Right ventricle myocardium superior (tissue), 1 donor: ENCODE measurements at places on chromosomes 2 and 18.

DNA sequence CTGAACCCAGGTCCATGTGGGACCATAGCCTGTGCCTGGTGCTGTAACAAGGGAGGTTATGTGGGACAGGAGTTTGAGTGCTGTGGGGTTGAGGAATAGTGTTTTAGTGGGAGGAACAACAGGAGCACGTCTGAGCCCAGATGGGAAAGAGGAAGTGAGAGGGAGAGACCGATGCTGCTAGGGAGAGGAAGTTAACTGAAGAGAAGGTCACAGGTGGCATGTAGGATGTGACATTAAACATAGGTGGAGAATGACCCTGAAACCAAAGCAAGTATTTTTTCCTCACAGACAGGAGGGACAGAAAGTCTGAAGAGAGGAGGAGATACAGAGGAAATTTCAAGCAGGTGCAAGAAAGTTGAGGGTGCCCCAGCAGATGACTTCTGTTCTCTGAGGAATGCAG is 87.8 kb downstream of the ACOXL start:
- no peak for DNase-seq

- DNase-seq: no peak
Observed at GRCh38 chr2:65137197-65137775, 7.4 kb upstream of the RAB1A start.

GRCh38 chr2:174846941-174847938 is 83.0 kb upstream of the CHRNA1 start:
- DNase-seq: no peak

GRCh38 chr2:177519534-177520115 is 127.1 kb downstream of the AGPS start:
- no peak for DNase-seq

- DNase-seq: no peak
Observed at GRCh38 chr2:196341277-196341841, 170.0 kb upstream of the STK17B start.

GRCh38 chr2:180017784-180018183 is 10.7 kb upstream of the CWC22 start:
- DNase-seq: peak; percentile 42

DNA sequence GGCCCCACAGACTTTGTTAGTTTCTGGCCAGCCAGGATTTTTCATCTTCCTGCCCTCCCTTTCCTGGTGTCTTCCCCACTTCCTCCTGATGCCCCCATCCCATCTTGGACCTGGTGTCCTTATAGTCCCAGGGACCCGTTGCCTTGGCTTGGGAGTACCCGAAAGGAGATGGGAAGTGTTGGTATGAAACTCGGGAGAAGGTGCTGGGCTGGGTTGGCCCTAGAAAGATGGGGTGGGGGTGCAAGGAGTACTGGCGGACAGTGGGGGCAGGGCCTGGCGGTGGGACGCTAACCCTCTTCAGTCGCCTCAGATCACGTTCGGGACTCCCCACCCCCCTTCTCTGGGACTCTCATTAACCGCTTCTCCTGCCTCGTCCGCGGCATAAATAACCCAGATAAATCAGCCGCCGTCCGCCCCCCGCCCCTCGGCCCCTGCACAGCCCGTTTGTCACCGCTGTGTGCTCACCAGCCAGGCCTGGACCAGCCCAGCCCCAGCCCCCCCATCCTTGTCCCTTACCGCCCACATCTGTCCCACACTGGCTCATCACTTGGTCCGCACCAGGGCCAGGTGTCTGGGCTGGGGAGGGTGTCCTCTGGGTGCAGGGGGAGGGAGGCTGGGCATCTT is 3.7 kb upstream of the ASIC4 start:
- DNase-seq: no peak

DNA sequence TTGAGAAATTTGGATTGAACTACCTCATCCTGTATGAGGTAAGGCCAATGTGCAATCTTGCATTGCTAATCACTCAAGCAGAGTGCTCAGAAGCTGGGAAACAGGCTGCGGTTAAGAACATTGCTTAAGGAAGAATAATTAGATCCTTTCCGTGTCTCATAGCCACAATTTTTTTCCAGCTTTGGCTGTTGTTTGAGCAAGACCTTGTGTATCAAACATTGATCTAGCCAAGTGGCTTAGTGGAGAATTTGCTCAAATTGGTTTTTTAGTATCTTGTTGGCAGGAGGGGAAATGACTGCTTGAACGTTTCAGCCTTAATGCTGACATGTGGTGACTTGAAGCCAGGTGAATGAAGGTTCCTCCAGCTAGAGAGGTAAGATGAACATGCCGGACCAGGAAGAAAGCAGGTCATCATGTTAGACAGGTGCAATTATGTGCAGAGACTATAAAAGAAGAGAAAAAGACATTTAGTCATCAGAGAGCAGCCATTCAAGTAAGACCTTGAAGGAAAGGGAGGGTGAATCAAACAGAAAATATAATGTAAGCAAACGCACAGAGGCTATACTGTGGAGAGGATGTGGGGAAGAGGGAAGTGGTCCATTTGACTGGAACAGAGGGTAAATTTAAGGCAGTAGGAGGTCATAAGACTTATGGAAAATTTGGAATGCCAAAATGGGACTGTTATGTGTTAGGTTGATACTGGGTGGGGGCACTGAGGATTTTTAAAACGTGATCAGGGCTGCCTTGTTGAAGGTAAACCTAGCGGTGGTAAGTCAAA is 98.9 kb upstream of the CYP1B1 start:
- DNase-seq: no peak

DNA sequence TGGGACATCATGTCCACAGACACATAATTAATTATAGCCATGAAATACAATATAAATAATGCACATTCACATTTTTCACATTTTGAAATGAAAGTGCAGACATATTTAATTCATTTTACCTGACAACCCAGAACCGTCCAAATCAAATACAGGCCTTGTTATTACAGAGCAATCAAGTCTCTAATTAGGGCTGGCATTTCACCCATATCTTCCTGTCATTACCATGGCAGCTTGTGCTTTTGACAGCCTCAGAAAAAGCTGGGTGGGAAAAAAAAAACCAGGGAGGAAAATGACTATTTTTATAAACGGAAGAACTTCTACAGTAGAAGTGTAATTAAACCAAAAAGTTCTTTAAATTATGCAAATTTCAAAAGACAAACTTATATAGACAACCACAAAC is 436.4 kb downstream of the FBXO15 start:
- no peak for DNase-seq

- DNase-seq: no peak
Observed at GRCh38 chr2:7053650-7054265, 136.5 kb downstream of the RNF144A start.

- DNase-seq: no peak
Observed at GRCh38 chr2:136422512-136422911, 304.6 kb upstream of the CXCR4 start.

DNA sequence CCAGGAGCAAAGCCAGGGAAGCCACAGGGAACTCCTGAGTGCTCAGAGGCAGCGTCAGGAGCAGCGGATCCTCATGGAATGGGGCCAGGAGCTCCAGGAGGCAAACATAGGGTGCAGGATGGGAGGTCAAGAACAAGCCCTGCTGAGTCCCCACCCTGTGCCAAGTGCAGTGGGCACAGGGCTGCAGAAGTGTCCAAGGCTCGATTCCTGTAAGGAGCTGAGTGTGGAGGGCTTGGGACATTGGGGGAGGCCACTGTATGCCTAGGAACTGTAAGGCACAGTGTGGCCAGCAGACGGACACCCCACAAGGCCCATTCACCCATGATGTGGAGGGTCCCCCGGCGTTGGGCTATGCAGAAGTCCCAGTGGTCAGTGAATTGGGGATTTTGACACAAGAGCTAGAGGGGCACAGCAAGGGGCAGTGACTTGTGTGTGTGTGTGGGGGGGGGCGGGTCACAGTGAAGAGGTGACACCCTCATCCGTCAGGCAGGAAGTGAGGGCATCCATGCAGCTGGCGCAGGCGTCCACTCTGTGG is 55.6 kb downstream of the ACKR3 start:
- no peak for DNase-seq

DNA sequence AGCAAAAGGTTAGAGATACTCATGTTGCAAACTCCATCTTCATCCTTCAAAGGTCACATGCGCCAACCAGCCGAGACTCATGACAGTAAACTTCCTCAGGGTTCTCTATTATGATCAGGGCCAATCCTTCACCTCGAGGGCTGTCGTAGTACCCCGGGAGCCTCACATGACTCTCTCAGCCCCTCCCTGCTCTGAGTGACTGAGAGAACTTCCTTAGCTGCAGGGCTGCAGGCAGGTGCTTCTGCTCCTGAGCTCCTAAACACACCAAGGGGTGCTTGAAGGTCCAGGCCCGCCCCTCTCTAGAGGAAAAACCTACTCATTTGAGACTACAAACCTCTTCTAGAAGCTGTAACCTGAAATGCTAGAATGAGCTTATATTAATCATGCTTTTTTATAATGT is 48.2 kb downstream of the LONRF2 start:
- DNase-seq: no peak

- DNase-seq: no peak
Observed at GRCh38 chr2:2758793-2759367, 427.8 kb upstream of the MYT1L start.

- DNase-seq: no peak
Observed at GRCh38 chr2:96955762-96956161, 30.6 kb downstream of the FAM178B start.

DNA sequence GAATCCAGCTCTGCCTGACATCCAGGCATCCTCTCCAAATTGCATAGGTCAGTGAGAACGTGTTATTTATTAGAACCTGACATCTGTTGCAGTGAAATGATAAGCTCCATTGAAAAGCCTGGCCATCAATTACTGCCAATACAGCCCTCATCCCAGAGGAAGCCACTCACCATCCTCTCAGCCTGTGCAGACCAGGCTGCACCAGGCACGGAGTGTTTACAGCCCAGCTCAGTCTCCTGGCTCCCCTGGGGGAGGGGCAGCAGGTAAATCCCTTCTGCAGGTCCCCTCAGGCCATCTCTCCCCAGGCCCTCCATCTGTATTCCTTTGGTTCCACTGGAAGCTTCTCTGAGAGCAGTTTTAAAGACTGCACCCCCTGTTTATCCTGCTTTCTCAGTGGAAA is 82.6 kb upstream of the FOSL2 start:
- DNase-seq: no peak

GRCh38 chr2:237653776-237654558 is 26.6 kb downstream of the LRRFIP1 start:
- DNase-seq: no peak

DNA sequence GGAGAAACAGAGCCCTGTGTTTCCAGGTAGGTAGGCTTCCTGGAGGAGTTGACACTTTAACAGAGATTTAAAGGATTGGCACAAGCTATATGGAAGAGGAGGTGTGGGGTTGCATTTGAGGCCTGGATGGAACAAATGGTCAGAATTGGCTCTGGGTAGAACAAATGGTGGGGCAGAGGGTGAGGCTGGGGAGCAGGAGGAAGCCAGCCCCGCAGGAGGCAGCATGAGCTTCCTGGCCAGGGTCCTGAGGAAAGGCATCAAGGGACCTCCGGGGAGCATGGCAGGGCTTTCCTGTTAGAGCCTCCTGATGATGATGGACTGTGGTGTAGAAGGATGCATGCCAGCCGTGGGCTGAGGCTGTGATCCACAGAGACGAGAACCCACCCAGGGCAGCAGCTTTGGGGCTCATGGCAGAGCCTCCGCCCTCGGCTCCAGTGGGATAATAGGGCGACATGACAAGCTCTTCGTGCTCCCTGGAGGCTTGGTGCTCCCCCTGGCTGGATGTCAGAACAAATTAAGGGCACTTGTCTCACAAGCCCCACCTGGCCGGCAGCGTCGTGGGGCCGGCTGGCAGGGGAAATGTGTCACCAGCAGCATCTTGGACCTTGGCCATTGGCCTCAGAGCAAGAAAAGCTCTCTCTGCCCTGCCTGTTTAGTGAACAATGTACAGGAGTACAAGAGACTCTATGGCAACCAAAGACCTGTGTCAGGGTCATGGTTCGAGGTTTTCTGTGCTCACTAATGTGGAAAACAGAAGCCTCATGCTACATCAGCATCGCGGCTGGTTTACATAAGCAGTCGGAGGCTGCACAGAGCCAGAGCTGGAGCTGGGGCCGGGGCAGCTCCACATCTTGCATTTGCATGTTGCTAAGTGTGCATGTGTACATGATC is 153.5 kb downstream of the MYCN start:
- no peak for DNase-seq

DNA sequence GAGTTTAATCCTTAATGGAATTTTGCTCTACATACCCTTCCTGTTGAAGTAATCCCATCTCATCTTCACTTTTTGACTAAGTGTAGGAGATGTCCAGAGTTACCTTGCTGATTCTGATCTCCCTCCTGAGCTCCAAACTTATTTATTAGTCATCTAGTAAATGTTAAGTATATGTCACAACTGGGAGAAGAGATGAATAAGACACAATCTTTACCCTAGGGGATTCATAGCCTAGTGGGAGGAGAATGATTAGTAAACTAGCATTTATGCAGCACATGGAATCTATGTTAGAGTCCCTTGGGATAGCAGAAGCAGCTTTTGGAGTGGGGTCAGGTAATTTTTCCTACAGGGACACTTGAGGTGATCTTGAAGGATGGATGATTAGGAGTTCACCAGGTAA is 20.7 kb downstream of the ACVR2A start:
- no peak for DNase-seq

- no peak for DNase-seq
Observed at GRCh38 chr2:48860380-48860779, 104.9 kb upstream of the LHCGR start.

- no peak for DNase-seq
Observed at GRCh38 chr18:70666936-70667335, 378.1 kb downstream of the SOCS6 start.

DNA sequence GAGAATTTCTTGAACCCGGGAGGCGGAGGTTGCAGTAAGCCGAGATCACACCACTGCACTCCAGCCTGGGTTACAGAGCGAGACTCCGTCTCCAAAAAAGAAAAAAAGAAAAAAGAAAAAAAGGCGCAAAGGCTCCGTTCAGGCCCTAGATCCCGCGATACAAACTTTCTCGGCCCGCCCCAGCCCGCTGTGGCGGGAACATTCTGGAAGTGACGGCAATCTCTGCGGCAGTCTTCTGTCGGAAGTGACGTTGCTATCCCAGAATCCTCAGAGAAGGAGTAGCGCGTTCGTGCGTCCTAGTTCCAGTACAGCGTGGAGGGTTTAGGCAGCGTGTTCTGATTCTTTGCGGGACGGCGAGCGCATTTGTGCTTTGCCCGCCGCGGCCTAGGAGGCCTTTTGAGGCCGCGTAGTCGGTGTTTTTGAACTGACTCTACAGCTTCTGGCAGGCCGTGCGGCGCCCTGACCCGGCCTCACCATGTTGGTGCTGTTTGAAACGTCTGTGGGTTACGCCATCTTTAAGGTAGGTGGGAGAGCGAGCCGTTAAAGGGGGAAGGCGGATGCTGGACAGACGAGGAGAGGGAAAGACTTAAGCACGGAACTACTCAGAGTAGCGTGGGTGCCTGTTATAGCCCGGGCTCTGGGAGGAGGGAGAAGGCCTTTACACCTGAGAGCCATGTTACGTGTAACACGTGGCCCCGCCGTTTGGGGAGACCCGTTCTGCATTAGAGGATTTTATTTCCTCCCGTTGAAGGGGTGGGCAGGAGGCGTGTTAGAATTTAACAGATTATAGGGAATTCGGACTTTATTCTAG is at the start of gene NOP58:
TSS of gene NOP58 (plus strand) at position 297 of the 811 bp plus-strand sequence. CDS start at position 476, 179 bp downstream.
- DNase-seq: peak; percentile 93

- DNase-seq: no peak
Observed at GRCh38 chr2:143262389-143262788, 133.2 kb downstream of the ARHGAP15 start.
